ENCODE measurements at places on chromosomes 3 and 15. TPM values are rescaled to one million over a fixed set of nuclear protein-coding genes. Genes with fewer than 3 reads are reported as not detected.
A peak's percentile ranks its signal among the peaks of the same experiment; 100 is the strongest.

- no peak for DNase-seq
Observed at GRCh38 chr15:92666780-92667179, 11.2 kb upstream of the FAM174B start.

DNA sequence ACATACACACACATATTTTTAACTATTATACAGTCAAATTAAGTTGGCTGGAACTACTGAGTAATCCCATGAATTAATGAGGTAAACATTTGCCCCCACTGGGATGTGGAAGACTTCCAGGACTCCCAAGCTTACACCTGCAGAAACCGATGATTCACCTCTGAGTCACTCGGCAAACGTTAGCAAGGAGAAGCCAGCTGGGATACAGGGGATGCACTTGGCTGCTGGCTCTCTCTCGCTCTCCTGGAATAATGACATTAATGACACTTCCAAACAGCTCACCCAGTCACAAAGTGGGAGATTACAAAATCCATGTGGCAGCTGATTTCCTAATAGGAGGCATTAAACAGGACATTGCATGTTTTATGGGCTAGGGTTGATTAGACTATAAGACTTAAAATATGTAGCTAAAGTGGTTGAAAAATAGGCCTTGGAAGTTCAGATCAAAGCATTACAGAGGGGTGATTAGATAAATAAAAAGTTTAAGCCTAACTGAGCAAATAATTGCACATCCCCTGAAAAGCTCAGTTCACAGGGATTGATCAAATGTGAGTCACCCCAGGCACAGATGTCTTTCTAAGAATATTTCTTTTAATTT, 500.9 kb downstream of the SOX2 start:
- DNase-seq = peak; percentile 99

GRCh38 chr3:13538520-13539291, 10.2 kb upstream of the FBLN2 start:
- no peak for DNase-seq

DNA sequence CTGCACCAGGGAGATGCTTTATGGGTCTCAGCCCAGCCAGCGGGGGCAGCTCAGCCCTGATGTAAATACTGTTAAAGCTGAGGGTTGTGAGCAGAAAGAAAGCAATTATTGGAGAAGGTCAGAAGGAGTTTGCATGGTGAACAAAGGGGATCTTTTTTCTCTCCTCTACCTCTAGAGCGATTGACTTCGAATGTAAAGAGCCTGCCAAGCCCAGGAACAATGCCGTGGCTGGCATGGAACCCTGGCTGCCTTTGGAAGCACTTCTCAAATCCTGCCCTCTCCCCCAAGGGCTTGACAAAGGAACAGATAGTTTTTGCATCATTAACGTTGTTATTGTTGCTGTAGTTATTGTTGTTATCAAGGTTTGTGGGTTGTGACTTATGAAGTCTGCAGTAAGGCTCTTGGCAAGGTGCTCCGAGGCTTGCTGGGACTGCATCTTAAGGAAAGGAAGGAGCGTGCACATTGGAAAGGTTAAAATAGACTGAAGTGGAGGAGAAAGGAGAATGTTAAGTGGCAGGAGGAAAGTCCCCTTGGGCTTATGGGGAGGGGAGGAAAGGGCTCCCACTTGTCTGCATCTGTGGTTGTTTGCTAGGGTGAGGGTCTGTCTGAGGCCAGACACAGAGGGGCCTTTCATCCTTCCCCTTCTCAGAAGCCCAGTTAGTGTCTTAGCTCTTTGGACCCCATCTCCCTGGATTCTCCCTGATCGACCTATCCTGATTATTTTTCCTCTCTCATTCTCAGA, 16.7 kb downstream of the PDIA5 start:
- DNase-seq = no peak

DNA sequence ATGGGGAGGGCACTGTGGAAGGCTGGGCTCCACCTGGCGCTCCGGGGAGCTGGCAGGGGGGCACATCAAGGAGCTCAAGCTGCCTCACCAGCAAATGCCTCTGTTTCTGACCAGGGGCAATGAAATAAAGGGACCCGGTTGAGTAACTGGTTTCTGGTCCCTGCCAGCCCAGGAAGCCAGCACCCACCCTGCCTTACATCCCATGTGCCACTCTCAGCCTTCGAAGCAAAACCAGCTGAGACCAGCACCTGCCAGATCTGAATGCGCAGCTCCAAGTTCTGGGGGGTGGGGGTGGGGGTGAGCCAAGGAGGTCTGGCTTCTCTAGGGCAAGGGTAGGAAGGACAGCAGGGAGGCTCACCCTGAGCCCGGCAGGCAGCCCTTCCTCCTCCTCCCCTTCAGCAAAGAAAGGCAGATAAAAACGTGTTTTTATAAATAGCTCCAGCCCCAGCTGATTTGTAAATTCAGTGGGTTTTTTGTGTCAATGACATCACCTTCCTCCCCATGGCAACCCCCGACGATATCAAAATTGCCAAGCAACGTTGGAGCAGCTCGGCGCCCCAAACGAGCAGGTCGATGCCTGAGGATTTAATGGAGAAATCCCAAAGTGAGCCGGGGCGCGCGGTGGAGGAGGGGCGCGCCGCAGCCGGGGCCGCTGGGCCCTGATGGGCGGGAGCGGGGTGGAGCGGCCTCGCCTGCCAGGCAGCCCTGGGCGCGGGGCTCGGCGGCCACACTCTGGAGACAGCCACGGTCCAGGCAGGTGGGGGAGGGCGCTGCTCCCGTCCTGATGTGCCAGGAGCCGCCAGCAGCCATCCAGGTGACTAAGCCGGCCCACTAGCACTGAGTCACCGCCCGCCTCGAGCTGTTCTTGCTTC, at the start of gene PAK6:
TSS of gene PAK6 (plus strand) at position 532 of the 872 bp plus-strand sequence. CDS start 25,723 bp downstream, outside the sequence.
- DNase-seq = peak; percentile 67

DNA sequence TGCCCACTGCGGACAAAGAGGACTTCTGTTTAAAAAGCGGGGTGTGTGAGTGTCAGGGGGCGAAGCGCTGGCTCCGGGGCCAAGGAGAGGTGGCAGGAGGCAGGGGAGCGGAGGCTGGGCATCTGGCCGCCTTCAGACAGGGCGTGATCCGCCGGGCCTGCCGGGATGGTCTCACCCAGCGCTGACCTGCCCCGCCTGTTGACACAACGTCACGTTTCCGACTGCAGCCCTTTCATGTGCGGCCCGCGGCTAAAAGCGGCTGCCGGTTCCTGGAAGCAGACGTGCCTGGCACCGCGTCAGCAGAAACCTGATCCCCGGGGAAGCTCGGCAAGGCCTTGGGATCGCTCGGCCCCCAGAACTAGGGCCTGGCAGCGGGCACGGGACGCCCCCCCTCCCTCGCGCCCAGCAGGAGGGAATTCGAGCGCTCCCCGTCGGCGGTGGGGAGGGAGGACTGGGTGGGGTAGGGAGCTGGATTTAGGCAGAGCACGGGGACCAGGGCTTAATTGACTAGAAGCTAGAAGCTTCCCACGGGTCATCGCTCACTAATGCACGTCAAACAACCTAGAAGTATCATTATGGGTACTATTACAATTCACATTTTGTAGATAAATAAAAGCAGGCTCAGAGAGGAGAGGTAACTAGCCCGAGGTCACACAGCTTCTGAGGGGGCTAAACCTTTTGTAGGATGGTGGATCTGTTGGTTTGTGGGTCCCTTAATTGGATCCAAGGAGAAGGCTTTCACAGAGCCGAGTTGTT, 7.7 kb downstream of the BHLHE40 start:
- DNase-seq = peak; percentile 96

PPARG gene
- total RNA-seq = 13.2 TPM

USP50 gene
- total RNA-seq = not detected

ROBO1 gene
- 12.2 TPM for total RNA-seq

MYH15 gene
- total RNA-seq = 1.7 TPM

C3orf49 gene
- not detected for total RNA-seq

All from A172 (cell line).